ENCODE measurements at places on chromosomes 2 and 18. TPM values are rescaled to one million over a fixed set of nuclear protein-coding genes. Genes with fewer than 3 reads are reported as not detected.

DNA sequence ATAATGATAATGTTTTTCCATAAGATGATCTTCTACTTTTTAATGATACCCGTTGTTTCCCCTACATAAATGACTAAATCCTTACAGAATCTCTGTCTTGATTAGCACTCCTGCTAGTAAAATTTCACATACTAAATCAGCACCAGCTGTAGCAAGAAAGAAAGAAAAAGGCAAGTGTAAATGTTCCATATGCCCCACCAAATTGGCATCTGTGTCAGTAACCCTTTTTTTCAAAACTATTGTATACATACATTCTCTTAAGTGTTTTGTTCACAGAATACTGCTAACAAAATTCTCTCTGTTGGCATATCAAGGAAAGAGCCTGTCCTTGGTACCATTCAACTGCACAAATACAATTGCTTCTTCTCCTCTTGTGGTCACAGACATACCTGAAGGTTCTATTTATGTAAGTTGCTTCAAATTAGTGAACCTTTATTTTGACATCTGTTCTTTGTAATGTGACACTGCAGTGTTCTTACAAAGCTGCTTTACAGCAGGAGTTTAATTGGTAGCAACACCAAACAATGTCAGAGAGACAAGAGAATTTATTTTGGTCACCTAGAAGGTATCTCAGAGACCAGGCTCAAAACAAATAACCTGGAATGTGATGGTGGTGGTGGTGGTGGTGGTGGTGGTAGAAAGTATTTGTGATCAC, 641.9 kb downstream of the ZEB2 start:
- no peak overlapping the region for H3K27ac ChIP-seq
- no peak overlapping the region for H3K4me3 ChIP-seq
- no peaks in the 10 kb centered on the region for H3K27me3 ChIP-seq
- H3K4me1 ChIP-seq: no peaks in the 10 kb centered on the region

Gene SIGLEC15
- not detected for total RNA-seq

DNA sequence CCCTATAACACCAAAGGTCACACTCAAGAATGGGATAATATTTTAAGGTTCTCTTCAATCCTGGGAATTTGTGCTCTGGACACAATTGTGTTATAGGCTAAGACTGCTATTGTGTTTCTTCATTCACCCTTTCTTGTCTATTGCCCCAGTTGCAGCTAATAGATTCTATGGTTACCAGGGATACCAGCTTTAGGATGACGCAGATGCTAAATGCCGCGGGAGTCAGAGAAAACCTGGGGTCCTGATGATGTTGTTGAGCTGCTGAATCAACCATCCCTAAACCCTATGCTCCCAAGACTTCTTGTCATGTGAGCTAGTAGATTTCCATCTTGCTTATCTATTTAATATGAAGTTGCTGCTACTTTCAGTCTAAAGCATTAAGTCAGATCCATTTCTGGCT, 5.4 kb downstream of the CRYGD start:
- no peak for DNase-seq
- H3K4me3 ChIP-seq: no peak overlapping the region

Gene ARMC9
- 1.9 TPM for total RNA-seq

DNA sequence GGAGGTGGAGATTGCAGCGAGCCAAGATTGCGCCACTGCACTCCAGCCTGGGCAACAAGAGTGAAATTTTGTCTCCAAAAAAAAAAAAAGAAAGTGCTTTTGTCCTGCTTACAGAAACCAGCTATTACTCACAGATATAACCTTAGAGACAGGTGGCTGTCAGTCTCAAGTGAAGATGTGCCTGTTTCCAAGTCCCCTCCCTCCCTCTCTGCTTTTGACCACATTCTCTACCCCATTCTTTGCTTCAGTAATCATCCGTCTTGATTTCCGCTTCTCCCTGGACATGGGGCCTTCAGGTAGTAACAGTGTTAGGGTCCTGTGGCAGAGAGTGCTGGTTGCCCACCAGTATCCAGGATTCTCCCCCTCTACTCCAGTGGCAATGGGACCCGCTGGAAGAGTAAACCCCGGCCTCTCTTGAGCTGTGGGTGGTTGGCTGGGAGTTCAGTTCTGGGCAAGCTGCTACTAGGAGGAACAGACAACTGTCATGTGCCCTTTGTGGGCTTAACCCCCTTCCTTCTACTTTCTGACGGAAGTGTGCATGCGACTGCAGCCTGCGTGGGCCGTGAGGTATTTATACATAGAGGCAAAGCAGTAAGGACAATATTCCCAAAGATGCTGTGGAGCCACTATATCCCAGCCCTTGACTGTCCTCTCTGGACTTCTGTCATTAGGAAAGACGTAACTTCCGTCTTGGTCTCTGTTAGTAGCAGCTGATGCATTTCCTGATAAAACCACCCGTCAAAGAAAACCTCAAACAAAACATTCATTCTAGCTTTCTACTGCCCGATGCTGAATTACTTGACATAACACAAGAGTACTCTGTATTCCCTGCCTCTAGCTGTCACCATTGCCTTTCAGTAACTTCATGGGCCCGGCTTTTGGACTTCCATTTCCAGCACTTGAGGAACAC, 17.8 kb downstream of the PDCL3 start:
- H3K27me3 ChIP-seq: no peaks in the 10 kb centered on the region
- H3K27ac ChIP-seq: peak overlapping the region; percentile 92
- H3K36me3 ChIP-seq: peaks cover 13% of the 10 kb centered on the region
- DNase-seq: peak; percentile 49
- peak overlapping the region; percentile 7 for H3K4me3 ChIP-seq
- peaks cover 14% of the 10 kb centered on the region for H3K4me1 ChIP-seq

DNA sequence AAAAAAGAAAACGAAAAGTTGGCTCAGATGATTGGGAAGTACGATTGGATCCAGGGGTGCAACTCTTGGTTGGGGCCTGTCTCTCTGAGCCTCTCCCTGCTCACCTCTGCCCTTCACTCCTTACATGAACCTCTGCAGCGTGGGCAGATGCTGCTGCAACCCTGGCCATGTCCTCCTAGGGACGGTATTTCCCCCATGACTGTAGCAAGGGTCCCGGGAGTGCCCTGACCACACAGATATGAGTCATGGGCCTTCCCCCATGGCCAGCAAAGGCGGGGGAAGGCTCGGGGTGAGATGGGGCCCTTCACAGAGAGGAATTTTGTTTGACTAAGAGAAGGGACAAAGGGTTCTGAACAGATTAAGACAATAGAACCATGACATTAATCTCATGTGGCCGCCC, 129.0 kb downstream of the NCK2 start:
- H3K4me3 ChIP-seq: no peak overlapping the region
- peaks cover 9% of the 10 kb centered on the region for H3K4me1 ChIP-seq
- peak overlapping the region; percentile 58 for H3K27ac ChIP-seq
- peaks cover 7% of the 10 kb centered on the region for H3K36me3 ChIP-seq

Gene GRHL1
- total RNA-seq: 0.61 TPM

DNA sequence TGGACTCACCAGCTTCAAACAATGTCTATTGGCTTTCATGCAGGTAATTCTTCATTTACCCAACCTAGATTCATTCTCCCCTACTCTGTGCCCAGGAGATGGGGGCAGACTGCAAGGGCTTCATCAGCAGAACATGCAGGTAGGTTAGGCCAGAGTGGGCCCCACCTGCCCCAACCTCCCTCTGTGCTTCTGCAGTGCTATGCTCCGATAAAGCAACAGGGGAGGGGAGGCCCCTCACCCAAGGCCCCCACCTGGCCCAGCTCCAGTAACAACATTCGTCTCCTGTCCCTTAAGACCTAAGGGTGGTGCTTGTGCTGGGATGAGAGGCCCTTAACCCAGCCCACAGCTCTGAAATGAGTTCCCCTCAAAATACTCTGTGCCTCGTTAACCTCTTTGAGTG, 16.7 kb upstream of the GYPC start:
- no peaks in the 10 kb centered on the region for H3K36me3 ChIP-seq
- no peak for DNase-seq
- H3K4me1 ChIP-seq: no peaks in the 10 kb centered on the region
- H3K27ac ChIP-seq: no peak overlapping the region

DNA sequence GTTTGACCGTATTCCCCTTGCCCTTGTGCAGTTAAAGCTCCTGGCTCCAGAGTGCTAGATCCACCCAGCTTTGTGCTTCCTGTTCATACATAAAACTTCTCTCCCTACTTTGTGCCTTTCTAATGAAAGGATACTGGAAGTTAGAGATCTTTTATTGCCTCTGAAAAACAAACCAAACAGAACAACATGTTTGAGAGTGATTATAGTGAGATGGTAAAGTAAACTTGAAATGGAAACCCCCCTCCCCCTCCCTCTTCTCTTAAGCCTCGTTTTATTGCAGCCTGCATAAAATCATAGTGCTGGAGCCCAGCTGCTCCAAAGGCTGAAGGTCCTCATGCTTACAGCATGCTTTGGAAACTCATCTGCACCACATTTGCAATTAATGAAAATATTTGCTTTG, 125.1 kb downstream of the TANC1 start:
- H3K27me3 ChIP-seq: no peaks in the 10 kb centered on the region
- H3K4me1 ChIP-seq: peaks cover 34% of the 10 kb centered on the region
- no peak overlapping the region for H3K4me3 ChIP-seq
- no peak for DNase-seq
- peak overlapping the region; percentile 65 for H3K27ac ChIP-seq
- H3K36me3 ChIP-seq: no peaks in the 10 kb centered on the region

Gene FBXO36
- 1.1 TPM for total RNA-seq

GRCh38 chr2:99850084-99850710, 292.2 kb downstream of the AFF3 start:
- no peak overlapping the region for H3K27ac ChIP-seq
- no peak overlapping the region for H3K4me3 ChIP-seq
- no peak for DNase-seq
- H3K27me3 ChIP-seq: no peaks in the 10 kb centered on the region

GRCh38 chr2:39107156-39107555, 13.7 kb downstream of the SOS1 start:
- no peaks in the 10 kb centered on the region for H3K27me3 ChIP-seq
- DNase-seq: no peak
- H3K4me3 ChIP-seq: no peak overlapping the region
- no peak overlapping the region for H3K27ac ChIP-seq
- H3K36me3 ChIP-seq: no peaks in the 10 kb centered on the region

- H3K4me3 ChIP-seq: no peak overlapping the region
- peaks cover 29% of the 10 kb centered on the region for H3K27me3 ChIP-seq
- no peaks in the 10 kb centered on the region for H3K4me1 ChIP-seq
- H3K27ac ChIP-seq: no peak overlapping the region
These were observed 40.4 kb upstream of the CTDP1 start for GRCh38 chr18:79639072-79639829.

- no peaks in the 10 kb centered on the region for H3K36me3 ChIP-seq
- H3K4me3 ChIP-seq: no peak overlapping the region
- no peak overlapping the region for H3K27ac ChIP-seq
- peaks cover 18% of the 10 kb centered on the region for H3K4me1 ChIP-seq
These were observed 139.0 kb upstream of the ITGB6 start for GRCh38 chr2:160338901-160339685.

DNA sequence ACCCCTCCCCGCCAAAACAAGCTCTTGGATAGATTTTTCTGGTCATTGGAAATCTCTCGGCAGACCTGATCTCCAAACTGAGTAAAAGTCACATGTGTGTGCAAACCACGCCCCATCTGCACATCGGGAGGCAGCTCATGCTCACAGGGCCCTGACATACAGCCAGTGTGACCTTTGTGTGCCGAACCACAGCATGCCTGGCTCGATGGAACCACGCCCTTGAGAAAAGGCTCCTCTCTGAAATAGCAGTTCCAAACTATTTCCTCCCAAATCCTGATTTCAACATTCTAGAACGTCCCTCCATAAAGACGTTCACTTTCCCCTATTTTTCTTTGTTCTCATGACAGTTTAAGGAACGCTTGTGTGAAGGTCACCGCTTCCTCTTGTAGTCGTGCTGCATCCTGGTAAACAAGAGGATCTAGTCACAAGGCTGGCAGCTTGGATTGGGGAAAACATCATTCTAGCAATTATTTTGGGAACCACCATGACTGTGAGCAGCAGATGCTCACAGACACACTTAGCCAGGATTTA, 59.3 kb upstream of the MAP4K4 start:
- no peak overlapping the region for H3K4me3 ChIP-seq
- no peaks in the 10 kb centered on the region for H3K36me3 ChIP-seq
- H3K27me3 ChIP-seq: no peaks in the 10 kb centered on the region
- no peak overlapping the region for H3K27ac ChIP-seq
- DNase-seq: no peak

Gene COL3A1
- not detected for total RNA-seq

DNA sequence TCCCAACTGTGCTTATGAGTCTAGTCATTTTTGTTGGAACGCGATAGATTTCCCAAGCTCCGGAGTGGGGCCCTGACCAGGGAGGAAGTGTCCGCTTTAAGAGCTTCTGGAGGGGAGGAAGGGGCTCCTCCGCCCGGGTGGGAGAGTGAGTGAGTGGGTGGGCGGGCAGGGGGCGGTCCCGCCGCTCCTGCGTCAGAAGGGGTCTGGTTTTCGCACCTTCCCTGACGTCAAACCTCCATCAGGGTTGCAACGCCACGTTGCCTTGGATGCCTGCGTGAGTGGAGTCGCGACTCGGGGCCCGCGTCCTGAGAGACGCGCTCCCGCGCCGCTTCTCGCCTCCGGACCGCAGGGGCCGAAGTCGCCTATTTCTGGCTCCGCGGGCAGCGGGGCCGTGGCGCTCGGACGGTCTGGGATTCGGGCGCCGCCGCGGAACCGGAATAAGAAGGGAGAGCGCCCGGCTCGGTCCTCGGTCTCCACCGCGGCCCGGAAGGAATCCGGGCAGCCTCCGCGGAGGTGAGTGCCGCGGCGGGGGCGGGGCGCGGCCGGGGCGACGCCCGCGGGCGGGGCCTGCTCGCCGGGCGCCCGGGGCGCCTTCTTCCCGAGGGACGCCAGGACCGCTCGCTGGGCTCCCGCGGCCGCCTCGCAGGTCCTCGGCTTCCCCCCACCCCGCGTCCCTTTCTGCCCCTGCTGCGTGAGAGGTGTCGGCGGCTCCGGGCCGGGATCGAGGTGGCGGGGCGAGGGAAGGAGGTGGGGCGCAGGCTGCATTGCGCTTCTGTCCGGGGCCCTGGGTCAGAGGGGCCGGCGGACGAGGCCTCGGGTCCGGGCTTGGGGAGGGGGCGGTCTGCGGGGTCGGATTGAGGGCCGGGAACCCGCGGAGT, at the start of gene ZDBF2:
Gene ZDBF2 (plus strand): TSS at position 230 of the 878 bp plus-strand sequence. CDS start 7,187 bp downstream, outside the sequence.
- H3K4me3 ChIP-seq: peak within 1 kb of the TSS; percentile 58
- peak within 1 kb of the TSS; percentile 59 for H3K27ac ChIP-seq
- peak; percentile 46 for DNase-seq
- H3K4me1 ChIP-seq: peaks cover 15% of the 10 kb centered on the region
- no peaks in the 10 kb centered on the region for H3K36me3 ChIP-seq
- peaks cover 3% of the 10 kb centered on the region for H3K27me3 ChIP-seq

- H3K4me1 ChIP-seq: no peaks in the 10 kb centered on the region
- H3K36me3 ChIP-seq: peaks cover 2% of the 10 kb centered on the region
- H3K27ac ChIP-seq: no peak overlapping the region
- H3K4me3 ChIP-seq: no peak overlapping the region
- no peaks in the 10 kb centered on the region for H3K27me3 ChIP-seq
These were observed 119.6 kb downstream of the FEZ2 start for GRCh38 chr2:36478332-36478738.

- H3K4me3 ChIP-seq: no peak overlapping the region
- no peaks in the 10 kb centered on the region for H3K36me3 ChIP-seq
- H3K27ac ChIP-seq: no peak overlapping the region
- DNase-seq: no peak
- no peaks in the 10 kb centered on the region for H3K27me3 ChIP-seq
These were observed 624.4 kb upstream of the SOX11 start for GRCh38 chr2:5067816-5068215.

Gene THSD7B
- total RNA-seq: not detected

Gene ATP6V1C2
- total RNA-seq: 0.36 TPM
